ENCODE measurements at places on chromosomes 3 and 15.

- DNase-seq = no peak
Measured at GRCh38 chr3:120143676-120144075, 49.4 kb upstream of the GSK3B start.

DNA sequence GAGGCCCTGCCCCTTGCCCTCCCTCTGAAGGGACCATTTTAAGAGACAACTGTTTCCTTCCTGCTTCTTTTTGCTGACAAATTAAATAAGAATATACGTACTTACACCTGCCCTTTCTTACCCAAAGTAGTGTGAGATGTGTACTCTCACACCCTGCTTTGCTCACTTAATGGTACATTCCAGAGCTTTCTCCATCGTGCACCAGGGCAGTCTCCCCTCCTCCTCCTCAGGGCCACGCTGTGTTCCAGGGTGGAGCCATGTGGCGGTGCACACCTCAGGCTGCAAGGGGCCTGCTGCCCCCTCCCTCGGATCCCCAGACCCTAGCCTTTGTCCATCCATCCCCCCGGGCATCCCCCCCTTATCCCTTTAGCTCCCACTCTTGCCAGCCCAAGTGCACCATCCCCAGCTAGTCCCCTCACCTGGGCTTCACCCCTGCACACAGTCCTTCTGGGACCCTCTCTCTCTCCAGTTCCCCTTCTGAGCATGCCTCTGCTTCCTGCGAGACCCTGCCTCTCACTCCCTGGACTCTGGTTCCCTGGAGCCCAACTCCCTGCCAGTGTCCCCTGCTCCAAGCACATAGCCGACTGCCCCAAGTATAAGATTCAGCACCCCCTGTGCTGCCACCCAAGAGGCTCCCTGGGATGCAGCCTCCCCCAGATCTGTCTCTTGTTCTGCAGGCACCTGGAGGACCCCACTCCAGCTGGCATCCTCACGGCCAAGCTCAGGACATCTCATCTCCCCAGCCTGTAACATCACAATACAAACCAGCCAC is 89.5 kb upstream of the IQSEC1 start:
- peak; percentile 62 for DNase-seq

GRCh38 chr3:123759311-123759710 is 124.8 kb downstream of the MYLK start:
- DNase-seq = no peak

DNA sequence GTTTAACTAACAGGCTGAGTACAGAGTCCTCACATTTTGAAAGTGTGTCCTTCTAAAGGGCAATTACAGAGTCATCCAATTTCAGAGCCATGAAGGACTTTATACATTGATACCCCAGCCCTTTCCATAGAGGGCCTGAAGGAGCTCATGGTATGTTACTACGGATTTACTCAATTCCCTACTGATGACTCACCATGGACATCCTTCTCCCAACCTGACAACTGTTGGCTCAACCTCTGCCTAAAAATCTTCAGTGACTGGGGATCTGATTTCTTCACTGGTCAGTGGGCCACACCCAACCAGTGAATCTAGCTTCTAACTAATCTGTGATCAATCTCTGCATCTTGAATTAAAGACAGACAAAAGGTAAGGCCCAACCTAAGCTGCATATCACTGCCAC is 963.4 kb upstream of the CFAP20DC start:
- DNase-seq = no peak

DNA sequence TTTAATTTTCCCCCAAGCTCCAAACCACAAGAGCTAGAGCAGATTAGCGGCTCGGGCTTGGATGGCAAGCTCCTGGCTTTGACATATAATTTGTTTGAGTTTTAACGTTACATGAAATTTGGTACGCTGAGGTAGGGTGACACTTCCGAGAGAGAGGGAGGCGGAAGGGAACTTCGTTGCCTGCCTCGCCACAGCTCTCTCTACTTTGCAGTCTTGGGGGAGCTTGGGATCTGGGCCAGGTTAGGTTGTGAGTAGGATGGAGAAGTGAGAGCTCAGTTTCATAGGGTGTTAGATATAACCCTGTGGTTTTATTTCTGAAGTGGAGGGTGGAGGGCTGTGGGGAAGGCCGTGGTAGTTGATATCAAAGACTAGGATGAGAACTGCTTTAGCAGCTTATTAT is 39.7 kb downstream of the LRTM1 start:
- no peak for DNase-seq
